ENCODE measurements at places on chromosomes 4 and X.

GRCh38 chr4:60129740-60130139 lies 1070.4 kb upstream of the ADGRL3 start:
- DNase-seq, result no peak

GRCh38 chr4:113625902-113626301 lies 135.6 kb downstream of the CAMK2D start:
- DNase-seq, result no peak

DNA sequence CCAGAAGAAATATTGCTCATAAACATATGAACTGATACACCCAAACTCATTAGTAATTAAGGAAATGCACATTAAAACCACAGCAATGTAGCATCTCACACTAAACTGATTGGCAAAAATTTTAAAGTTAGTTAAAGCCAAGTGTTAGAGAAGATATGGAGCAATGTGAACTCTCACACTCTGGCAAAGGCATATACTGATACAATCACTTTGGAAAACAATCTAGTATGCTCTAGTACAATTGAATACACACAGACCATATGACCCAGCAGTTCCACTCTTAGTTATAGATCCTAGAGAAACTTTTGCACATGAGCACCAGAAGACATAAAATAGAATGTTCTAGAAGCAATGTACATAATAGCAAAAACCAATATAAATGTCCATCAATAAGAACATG lies 8.4 kb upstream of the AWAT1 start:
- no peak for DNase-seq

- no peak for DNase-seq
These were observed 127.5 kb upstream of the GK2 start for GRCh38 chr4:79535516-79535915.

GRCh38 chr4:3873408-3874027 lies 107.3 kb downstream of the ADRA2C start:
- DNase-seq, result no peak

GRCh38 chrX:29471829-29472228 lies 743.5 kb upstream of the MAGEB2 start:
- no peak for DNase-seq

- no peak for DNase-seq
These were observed at the start of gene CXCL13 for GRCh38 chr4:77605210-77605902. CXCL13 (plus strand) TSS chr4:77605820; CDS start chr4:77605866, 46 bp downstream.

- no peak for DNase-seq
These were observed 14.9 kb upstream of the CYTL1 start for GRCh38 chr4:5034206-5034605.

DNA sequence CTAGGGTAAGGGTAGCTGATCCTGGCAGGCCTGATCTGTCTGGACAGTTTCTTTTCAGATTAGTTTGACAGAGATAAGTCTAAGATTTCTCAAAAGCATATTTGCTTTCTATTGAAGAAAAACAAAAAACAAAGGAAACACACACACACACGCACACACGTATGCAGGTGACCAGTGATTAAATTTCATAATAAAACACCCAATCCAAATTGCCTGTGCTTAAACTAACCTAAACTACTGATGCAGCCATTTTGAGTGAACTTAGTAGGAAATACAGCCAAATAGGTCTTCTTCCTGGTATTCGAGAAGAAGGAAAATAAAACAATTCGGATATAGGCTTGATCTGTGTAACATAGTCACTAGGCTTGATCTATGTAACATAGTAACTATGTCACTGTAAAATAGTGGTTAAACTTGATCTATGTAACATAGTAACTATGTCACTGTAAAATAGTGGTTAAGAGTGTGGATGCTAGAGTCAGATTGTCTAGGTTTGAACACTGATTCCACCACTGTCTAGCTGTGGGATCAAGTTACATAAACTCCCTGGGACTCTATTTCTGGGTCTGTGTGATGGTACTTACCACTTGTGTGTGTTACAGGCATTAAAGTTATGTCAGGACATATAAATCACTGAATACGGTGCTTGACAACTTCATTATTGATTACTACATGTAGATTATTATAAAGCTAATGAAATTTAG lies 9.8 kb upstream of the CCNG2 start:
- DNase-seq, result no peak
